Esophagus squamous epithelium (tissue), 5 donors: ENCODE measurements at places on chromosomes 12 and 14. TPM values are rescaled to one million over a fixed set of nuclear protein-coding genes. Genes with fewer than 3 reads are reported as not detected.

PRB2 gene
- not detected for total RNA-seq

CCDC177 gene
- not detected for total RNA-seq

TMEM30B gene
- total RNA-seq, result 26.1 TPM

DNA sequence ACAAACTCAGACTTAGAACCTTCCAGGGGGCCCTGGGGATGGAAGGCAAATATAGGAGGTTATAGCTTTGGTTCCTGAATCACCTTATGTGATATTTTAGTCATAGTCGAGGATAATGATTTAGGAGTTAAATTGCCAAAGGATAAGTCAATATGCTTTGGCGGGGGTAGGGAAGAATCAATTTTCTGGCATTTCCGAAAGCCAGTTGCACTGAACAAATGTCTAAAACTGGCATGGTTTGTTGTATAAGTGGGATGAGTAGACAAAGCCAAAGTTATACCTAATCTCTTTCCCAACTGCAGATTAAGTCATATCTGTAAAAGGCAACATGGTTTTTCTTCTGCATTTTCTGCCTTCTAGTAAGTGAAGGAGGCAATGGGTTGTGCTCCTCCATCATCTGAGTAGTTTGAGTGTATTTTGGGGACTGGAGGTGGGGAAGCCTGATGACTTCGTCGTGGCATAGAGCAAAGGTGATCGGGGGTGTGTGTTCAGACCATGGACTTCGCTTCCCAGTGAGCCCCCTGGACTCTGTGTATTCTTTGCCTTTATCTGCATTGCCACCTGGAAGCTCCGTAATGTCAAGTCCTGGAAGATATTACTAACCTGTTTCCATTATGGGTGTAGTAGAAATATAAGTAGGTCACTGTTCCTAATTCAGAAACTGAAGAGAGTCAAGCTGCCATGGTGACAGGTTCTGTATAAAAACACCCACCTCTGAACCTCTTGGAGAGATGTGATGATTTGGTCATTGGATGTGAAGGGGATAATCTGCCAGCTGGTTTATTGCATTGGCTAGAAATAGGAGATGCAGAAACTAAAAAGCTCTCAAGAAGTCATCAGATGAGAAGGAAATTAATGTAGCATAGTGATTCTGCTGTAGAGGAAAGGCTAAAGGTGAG lies 24.5 kb downstream of the PPFIBP1 start:
- no peak for DNase-seq
- no peaks in the 10 kb centered on the region for H3K36me3 ChIP-seq
- no peak overlapping the region for H3K4me3 ChIP-seq
- H3K27me3 ChIP-seq, result no peaks in the 10 kb centered on the region

DNA sequence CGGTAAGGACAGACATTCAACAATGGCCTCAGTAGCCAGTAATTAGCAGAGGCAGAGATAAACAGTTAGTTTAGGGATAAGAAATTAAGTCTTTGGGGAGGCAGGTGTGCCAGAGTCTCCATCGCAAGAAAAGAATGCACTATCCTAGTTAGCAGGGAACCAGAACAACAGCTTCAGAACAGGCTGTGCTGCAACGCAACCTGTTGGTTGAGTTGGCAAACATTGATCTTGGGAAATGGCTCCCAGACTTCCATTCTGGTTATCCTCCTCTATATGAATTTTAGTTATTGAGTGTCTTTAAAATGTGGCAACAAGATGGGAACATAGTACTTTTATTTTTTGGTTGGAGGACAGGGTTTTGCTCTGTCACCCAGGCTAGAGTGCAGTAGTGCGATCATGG lies 12.3 kb upstream of the LEMD3 start:
- no peak overlapping the region for H3K4me3 ChIP-seq
- H3K27me3 ChIP-seq, result no peaks in the 10 kb centered on the region
- no peak overlapping the region for H3K27ac ChIP-seq
- no peaks in the 10 kb centered on the region for H3K4me1 ChIP-seq
- no peaks in the 10 kb centered on the region for H3K36me3 ChIP-seq
- DNase-seq, result no peak

- H3K36me3 ChIP-seq, result no peaks in the 10 kb centered on the region
- H3K4me3 ChIP-seq, result no peak overlapping the region
- DNase-seq, result no peak
- no peak overlapping the region for H3K27ac ChIP-seq
Measured at GRCh38 chr12:10511756-10512355, 6.2 kb downstream of the EIF2S3B start.

- H3K27me3 ChIP-seq, result no peaks in the 10 kb centered on the region
- peak overlapping the region; percentile 91 for H3K27ac ChIP-seq
- H3K4me1 ChIP-seq, result peaks cover 61% of the 10 kb centered on the region
- DNase-seq, result no peak
Measured at GRCh38 chr14:35332517-35333263, 40.5 kb downstream of the PSMA6 start.

DNA sequence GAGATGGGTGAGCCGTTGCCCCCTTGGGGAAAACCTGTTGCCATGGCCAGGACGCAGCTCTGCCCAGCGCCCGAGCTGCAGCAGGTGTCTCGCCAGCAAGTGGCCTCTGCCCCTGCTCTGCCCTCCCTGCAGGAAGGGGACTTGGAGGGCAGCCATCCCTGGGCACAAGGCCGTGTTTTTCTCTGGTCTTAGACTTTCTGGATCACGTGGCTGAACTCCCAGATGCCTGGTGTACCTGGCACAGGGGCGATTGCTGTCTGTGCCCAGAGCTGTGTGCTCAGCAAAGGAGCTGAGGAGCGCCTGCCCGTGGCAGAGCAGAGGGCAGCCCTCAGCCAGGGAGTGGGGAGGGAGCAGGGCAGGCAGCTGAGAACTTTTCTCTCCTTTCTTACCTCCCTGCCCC lies 38.0 kb downstream of the TMEM63C start:
- no peaks in the 10 kb centered on the region for H3K4me1 ChIP-seq
- H3K27ac ChIP-seq, result no peak overlapping the region
- no peak overlapping the region for H3K4me3 ChIP-seq
- H3K27me3 ChIP-seq, result no peaks in the 10 kb centered on the region
- no peak for DNase-seq
- H3K36me3 ChIP-seq, result no peaks in the 10 kb centered on the region

PRH2 gene
- not detected for total RNA-seq

- no peak for DNase-seq
- H3K4me1 ChIP-seq, result no peaks in the 10 kb centered on the region
- no peaks in the 10 kb centered on the region for H3K36me3 ChIP-seq
- H3K27me3 ChIP-seq, result no peaks in the 10 kb centered on the region
- no peak overlapping the region for H3K4me3 ChIP-seq
Measured at GRCh38 chr14:37129047-37129446, 43.4 kb downstream of the SLC25A21 start.

GRCh38 chr14:89292579-89293313 lies 124.3 kb downstream of the FOXN3 start:
- H3K27ac ChIP-seq, result no peak overlapping the region
- H3K36me3 ChIP-seq, result no peaks in the 10 kb centered on the region
- DNase-seq, result no peak
- H3K27me3 ChIP-seq, result no peaks in the 10 kb centered on the region
- H3K4me3 ChIP-seq, result no peak overlapping the region
- H3K4me1 ChIP-seq, result no peaks in the 10 kb centered on the region

RAD51B gene
- 15.0 TPM for total RNA-seq

SLC6A15 gene
- total RNA-seq, result 5.6 TPM

STXBP6 gene
- total RNA-seq, result 1.2 TPM

DNA sequence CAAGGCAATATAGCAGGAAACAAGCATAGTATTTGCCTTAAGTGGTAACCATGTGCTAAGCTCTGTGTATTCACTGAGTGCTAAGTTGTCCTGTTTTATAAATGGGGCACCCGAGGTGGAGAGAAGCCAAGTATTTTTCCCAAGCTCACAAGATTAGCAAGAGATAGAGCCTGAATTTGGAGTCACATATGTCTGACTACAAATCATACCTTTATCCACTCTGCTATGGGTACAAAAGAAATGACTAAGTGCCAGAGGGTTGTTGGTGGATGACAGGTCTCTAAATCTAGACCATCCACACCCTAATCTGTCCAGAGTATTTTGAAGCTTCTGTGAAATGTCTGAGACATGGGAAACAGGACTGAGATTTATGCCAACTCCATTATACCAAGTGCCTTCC lies 182.1 kb upstream of the SEL1L start:
- H3K36me3 ChIP-seq, result no peaks in the 10 kb centered on the region
- H3K27me3 ChIP-seq, result no peaks in the 10 kb centered on the region
- no peak overlapping the region for H3K4me3 ChIP-seq
- no peak overlapping the region for H3K27ac ChIP-seq

GRCh38 chr14:89669193-89669592 lies 252.2 kb upstream of the FOXN3 start:
- H3K36me3 ChIP-seq, result no peaks in the 10 kb centered on the region
- H3K27me3 ChIP-seq, result no peaks in the 10 kb centered on the region
- no peak overlapping the region for H3K27ac ChIP-seq
- no peak overlapping the region for H3K4me3 ChIP-seq
- DNase-seq, result no peak
- H3K4me1 ChIP-seq, result no peaks in the 10 kb centered on the region

DNA sequence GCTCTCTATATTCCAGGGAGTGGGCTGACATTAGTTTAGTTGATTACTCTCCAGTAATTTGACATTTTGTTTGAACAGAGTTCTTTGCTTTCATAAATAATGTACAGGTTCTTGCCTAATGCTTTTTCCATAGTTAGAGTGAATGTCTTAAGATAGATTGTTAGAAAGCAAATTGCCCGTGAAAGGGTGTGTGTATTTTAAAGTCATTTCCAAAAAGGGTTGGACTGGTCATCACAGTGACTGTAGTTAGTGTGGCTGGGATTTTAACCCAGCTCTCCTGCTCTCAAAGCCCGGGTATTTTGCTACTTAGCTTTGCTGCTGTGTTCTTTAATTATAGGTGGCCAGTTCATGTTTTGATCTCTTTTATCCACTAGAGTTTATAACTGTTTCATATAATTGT lies 74.2 kb downstream of the DNAH10 start:
- H3K4me1 ChIP-seq, result no peaks in the 10 kb centered on the region
- no peak for DNase-seq
- no peaks in the 10 kb centered on the region for H3K27me3 ChIP-seq
- no peaks in the 10 kb centered on the region for H3K36me3 ChIP-seq
- H3K27ac ChIP-seq, result no peak overlapping the region

PMCH gene
- total RNA-seq, result not detected

- no peaks in the 10 kb centered on the region for H3K4me1 ChIP-seq
- no peak overlapping the region for H3K27ac ChIP-seq
- no peaks in the 10 kb centered on the region for H3K27me3 ChIP-seq
- H3K4me3 ChIP-seq, result no peak overlapping the region
- no peak for DNase-seq
Measured at GRCh38 chr12:40794087-40794486, 101.8 kb downstream of the CNTN1 start.

GRCh38 chr12:26452511-26452910 lies 257.1 kb downstream of the SSPN start:
- H3K27ac ChIP-seq, result no peak overlapping the region
- no peaks in the 10 kb centered on the region for H3K4me1 ChIP-seq
- H3K4me3 ChIP-seq, result no peak overlapping the region
- no peak for DNase-seq
- H3K36me3 ChIP-seq, result no peaks in the 10 kb centered on the region

MCRS1 gene
- 38.8 TPM for total RNA-seq

DNA sequence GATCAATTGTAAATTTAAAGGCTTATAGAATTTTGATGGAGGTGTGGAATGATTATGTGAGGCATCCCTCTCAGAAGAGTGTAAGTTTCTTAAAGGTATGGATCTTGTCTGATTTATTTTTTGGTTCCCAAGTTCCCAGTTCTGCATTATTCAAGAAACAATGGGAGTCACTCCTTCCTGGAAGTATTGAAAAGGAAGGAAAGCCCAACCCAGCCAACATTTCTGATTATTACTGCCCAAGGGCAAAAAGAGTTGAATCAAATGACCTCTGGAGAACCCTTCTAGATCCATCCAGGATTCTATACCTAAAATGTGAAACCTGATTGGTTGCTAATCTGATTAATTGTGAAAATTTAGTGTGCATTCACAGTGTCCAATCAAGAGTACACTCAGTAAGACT lies 166.2 kb downstream of the ANO2 start:
- H3K27me3 ChIP-seq, result no peaks in the 10 kb centered on the region
- H3K4me1 ChIP-seq, result peaks cover 10% of the 10 kb centered on the region
- DNase-seq, result no peak

- H3K27me3 ChIP-seq, result no peaks in the 10 kb centered on the region
- DNase-seq, result no peak
- no peak overlapping the region for H3K27ac ChIP-seq
- H3K4me3 ChIP-seq, result no peak overlapping the region
Measured at GRCh38 chr12:26276709-26277108, 81.3 kb downstream of the SSPN start.

PLD4 gene
- 0.67 TPM for total RNA-seq

DNA sequence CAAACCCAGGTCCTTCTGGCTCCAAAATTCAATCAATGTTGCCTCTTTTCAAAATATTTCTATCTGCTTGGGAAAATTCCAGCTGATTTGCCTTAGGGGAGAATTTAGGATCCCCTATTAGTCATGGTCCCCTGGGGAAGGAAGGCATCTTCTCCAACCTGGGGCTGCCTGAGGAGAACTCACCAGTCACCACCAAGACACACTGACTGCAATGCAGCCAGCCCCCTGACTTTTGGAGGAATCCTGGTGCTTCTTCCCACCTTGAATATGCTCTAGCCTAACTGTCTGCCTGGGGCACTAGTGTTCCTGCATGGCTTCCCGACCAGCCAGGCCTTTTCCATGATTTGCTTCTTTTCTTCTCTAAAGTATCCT lies 71.8 kb upstream of the BCL2L14 start:
- H3K27ac ChIP-seq, result no peak overlapping the region
- no peaks in the 10 kb centered on the region for H3K4me1 ChIP-seq
- H3K4me3 ChIP-seq, result no peak overlapping the region

AKAP5 gene
- not detected for total RNA-seq

DNA sequence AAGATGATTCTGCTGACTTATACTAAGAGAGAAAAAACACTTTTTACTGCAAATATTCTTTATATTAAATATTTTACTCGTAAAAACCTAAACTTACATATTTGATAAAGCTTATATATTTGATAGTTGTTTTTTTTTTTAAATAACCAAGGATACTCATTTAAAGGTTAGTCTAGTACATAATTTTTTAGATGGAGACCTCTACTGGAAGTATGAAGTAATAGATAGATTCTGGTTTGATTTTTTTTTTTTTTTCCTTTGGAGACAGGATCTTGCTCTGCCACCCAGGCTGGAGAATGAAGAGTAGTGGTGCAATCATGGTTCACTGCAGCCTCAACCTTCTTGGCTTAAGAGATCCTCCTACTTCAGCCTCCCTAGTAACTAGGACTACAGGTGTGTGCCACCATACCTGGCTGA lies 16.4 kb downstream of the ARID2 start:
- H3K4me1 ChIP-seq, result no peaks in the 10 kb centered on the region
- H3K27me3 ChIP-seq, result no peaks in the 10 kb centered on the region
- H3K27ac ChIP-seq, result no peak overlapping the region
- H3K36me3 ChIP-seq, result peaks cover 25% of the 10 kb centered on the region
- no peak for DNase-seq

ABHD12B gene
- not detected for total RNA-seq

- H3K4me1 ChIP-seq, result peaks cover 16% of the 10 kb centered on the region
- DNase-seq, result no peak
- H3K27ac ChIP-seq, result no peak overlapping the region
- no peaks in the 10 kb centered on the region for H3K27me3 ChIP-seq
Measured at GRCh38 chr14:36585100-36585499, 2.7 kb upstream of the NKX2-8 start.
